ENCODE measurements at places on chromosomes 4 and X.

GRCh38 chrX:48711162-48711928, 14.8 kb downstream of the SUV39H1 start:
- DNase-seq, result no peak

GRCh38 chr4:168817370-168817769, 192.7 kb downstream of the CBR4 start:
- DNase-seq, result no peak

- no peak for DNase-seq
Measured at GRCh38 chr4:145083891-145084605, 13.9 kb downstream of the ANAPC10 start.

DNA sequence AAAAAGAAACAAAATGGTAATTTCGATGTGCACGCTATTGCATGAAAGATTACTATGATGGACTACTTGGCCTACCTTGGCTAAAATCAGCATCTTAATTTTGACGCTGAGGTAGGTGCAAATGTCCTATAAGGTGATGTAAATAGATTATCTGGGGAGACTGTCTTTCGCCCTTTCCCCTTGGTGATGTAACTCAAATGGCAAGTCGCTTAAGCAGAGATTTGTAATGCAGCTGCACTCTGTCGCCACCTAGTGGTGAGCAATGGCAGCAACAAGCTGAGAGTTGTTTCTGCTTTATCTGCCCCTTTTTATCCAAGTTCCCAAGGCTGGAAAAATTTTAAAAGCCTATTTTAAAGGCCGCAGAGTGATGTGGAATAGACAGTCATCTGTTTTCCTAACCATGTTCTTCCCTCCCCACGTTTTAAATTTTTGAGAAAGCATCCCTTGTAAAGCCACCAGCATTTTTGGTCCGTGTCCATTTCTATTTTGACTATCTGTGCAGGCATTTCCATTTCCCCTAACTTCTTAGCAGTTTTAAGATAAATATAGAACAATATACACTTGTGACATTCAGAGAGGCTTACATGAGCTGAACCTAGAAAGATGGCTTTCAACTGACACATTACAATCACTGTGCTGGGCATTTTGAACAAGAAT, 62.4 kb upstream of the PDLIM3 start:
- DNase-seq, result peak; percentile 37

DNA sequence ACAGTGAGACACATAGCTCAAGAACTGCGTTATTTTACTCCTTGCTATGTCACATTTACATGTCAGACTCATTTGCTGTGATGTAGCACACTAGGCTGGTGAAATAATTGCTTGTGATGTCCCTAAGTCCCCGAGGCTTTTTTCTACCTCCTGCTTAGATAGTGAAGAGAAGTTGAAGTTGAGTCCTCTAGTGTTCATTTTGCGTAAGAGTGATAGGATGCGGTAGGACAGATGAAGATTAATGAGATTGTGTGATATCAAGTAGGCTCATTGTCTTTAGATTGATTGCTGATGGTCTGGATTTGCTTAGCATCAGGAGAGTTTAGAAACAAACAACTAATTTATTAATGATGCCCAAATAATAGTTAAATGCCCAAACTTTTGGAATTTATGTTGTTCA, 173.6 kb upstream of the NUDT6 start:
- no peak for DNase-seq

GRCh38 chrX:1717373-1717772, 102.5 kb downstream of the ASMT start:
- DNase-seq, result no peak

DNA sequence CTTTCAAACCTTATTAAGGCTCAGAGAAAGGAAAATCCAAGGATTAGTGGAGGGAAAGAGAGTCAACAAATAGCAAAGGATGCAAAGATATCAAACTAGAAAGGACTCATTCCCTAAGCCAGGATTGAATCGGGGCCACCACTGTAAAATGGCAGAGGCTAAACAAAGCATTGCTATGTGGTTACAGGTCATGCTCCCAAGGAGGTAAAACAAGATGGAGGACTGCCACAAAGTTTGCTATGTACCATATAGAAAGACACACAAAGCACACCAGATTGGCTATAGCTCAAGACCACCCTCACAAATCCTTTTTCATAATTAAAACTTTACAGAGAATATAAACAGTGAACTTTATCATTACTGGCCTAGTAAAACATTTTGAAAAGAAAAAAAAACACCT, 25.9 kb upstream of the PASD1 start:
- no peak for DNase-seq

- DNase-seq, result peak; percentile 27
Measured at GRCh38 chr4:156971165-156971675, 379 bp downstream of the PDGFC start.

DNA sequence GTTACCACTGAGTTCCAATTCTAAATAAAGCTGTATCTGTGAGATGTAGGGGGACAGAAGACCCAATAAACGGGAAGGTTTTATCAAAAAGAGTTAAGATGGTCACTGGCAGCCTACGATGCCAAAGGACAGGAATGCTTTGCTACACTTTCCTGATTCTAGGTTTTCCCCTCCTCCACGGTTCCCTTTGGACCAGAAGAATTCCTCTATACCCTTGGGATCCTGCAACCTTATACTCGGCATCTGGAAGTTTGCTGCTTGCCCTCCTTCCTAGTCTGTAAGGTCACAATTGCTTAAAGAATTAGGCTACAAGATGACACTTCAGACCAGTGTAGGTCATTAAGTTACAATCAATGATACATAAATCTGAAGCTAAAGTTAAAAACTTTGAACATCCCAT, 64.3 kb downstream of the SCML2 start:
- no peak for DNase-seq

DNA sequence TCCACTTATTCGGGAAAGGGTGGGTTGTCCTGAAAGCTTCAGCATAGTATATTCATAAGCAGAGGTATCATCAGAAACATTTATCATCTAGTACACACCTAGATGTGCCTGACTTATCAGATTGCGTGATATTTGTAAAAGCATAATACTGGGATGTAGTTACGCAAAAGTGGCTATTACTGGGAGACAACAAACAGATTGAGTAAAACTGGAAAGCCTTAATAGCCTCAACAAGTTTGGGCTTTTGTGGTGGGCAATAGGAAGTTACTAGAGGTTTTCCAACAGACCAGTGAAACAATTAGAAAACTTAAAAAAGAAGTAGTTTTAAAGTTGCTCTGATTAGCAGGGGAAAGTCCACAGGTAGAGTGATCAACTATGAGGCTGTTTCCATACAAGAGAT, 39.8 kb downstream of the GPRIN3 start:
- DNase-seq, result no peak

- peak; percentile 58 for DNase-seq
Measured at GRCh38 chr4:3402491-3403347, 39.0 kb upstream of the HGFAC start.

- no peak for DNase-seq
Measured at GRCh38 chr4:156762851-156763250, 208.7 kb downstream of the PDGFC start.

- DNase-seq, result peak; percentile 6
Measured at GRCh38 chr4:48439988-48440387, 43.2 kb upstream of the SLC10A4 start.

DNA sequence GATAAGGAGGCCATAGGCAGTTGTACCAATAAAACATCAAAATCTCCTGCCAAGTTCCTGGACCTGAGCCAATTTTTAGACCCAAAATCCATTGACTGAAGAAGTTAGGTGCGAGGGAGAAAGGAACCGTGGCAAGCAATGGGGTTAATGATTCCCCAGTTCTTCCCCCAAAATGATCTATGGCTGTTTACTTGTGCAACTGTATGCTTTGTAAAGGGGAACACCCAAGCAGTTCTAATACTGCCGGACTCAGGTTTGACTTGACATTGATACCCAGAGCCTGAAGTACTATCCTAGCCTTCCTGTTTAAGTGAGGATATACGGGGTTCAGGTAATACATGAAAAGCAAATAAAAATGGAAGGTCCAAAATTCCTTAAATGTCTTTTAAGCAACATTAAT, 6.7 kb upstream of the EIF4E start:
- no peak for DNase-seq

DNA sequence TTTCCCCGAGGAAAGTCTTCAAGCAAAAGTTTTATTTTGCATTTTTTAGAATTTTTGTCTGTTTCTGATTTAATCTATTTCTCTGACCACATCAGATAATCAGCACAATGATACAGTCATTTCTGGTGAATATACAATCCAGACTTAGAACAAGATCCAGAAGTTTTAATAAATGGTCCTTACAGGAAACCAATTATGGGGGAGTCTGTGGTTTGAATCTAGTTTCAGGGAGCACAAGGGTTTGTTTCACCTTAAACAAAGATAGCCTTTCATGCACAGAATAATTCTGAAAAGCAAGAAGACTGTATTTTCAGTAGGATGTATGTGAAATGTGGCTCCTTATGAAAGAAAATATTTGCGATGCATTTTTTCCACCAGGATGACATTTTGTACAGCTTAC, 158.5 kb upstream of the ARSJ start:
- DNase-seq, result no peak

GRCh38 chr4:2259541-2260343, 2.2 kb downstream of the MXD4 start:
- DNase-seq, result no peak

DNA sequence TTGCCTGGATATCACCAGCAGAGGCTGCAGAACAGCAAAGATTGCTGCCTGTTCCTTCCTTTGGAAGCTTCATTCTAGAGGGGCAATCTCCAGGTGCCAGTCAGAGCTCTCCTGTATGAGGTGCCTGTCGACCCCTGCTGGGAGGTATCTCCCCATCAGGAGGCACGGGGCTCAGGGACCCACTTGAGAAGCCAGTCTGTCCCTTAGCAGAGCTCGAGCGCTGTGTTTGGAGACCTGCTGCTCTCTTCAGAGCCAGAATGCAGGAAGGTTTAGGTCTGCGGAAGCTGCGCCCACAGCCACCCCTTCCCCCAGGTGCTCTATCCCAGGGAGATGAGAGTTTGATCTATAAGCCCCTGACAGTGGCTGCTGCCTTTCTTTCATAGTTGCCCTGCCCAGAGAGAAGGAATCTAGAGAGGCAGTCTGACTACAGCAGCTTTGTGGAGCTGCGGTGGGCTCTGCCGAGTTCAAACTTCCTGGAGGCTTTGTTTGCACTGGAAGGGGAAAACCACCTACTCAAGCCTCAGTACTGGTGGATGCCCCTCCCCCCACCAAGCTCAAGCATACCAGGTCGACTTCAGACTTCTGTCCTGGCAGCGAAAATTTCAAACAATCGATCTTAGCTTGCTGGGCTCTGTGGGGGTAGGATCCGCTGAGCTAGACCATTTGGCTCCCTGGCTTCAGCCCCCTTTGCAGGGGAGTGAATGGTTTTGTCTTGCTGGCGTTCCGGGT, 57.9 kb downstream of the DKK2 start:
- DNase-seq, result no peak

DNA sequence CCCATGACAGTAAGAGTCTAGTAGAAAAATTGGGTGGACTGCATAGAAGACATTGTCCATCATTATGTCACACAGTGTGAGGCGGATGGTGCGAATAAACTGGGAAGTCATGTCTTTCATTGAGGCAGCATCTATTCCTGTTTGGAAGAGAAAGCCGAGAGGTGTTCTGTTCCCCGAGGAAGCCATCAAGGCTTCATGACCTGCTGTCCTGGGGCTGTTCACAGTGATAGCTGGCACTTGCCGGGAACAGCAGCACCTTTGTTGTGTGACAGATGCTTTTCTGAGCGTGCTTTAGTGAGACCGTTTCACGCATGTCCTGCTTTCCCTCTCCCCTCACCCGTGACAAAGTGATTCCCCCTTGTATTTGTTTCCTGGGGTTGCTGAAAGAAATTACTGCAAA, 20.3 kb downstream of the RGS12 start:
- DNase-seq, result no peak

DNA sequence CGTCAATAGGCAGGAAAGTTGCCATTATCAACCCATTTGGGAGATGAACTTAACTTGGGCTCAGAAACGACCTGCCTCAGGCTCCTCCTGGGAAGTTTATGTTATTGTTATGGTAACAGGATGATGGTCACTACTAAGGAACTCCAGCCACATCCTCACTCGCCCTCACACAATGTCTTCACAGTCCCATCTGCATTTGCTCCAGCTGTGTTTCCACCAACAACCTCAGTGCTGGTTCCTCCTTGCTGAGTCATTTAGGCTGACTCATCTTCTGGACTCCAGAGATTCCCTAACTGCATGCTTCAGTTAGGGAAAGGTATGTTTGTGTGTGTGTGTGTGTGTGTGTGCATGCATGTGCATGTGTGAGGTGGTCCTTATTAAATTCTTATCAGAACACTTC, 293.4 kb upstream of the BOD1L1 start:
- peak; percentile 92 for DNase-seq

- DNase-seq, result no peak
Measured at GRCh38 chr4:183841001-183841400, 64.1 kb upstream of the STOX2 start.

DNA sequence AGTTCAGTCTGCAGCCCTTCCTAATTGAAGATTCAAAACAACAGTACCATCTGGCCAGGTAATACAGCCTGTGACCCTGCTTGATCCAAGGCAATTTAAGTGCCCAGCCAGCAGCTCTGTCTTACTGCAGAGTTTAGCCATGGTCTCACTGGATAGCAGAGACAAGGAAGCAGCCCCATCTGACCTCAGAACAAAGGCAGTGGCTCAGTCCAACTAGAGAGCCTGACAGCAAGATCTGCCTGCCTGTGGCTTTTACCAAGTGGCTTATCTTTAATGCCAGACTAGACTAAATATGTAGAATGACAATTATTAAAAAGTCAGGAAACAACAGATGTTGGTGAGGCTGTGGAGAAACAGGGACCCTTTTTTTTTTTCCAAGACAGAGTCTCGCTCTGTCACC, 293.4 kb downstream of the DTHD1 start:
- no peak for DNase-seq

- peak; percentile 59 for DNase-seq
Measured at GRCh38 chr4:77695774-77696173, 90.2 kb downstream of the CXCL13 start.

DNA sequence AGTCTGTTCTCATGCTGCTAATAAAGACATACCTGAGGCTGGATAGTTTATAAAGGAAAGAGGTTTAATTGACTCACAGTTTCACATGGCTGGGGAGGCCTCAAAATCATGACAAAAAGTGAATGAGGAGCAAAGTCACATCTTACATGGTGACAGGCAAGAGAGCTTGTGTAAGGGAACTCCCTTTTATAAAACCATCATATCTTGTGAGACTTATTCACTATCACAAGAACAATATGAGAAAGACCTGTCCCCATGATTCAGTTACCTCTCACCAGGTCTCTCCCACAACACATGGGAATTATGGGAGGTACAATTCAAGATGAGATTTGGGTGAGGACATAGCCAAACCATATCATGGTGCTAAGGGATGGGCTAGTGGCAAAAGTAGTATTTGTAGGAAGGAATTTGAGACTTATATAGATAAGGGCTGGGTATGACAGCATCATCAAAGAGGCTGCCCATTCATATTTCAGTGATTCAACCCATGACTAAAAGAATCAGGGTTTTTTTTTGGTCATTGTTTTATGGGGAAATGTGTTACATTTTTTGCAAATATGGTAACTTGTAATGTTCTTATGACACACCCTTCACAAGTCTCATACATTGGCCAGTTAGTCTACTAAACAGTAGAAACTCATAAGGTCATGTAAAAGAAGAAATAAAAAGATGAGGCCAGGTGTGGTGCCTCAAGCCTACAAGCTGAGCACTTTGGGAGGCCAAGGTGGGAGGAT, 34.7 kb downstream of the NUP62CL start:
- no peak for DNase-seq
